ENCODE measurements at places on chromosomes 1 and 21. TPM values are rescaled to one million over a fixed set of nuclear protein-coding genes. Genes with fewer than 3 reads are reported as not detected.

Gene DDR2
- 84.2 TPM for total RNA-seq

Gene CDCA8
- total RNA-seq = 22.5 TPM

Gene GBP5
- 0.07 TPM for total RNA-seq

Gene NHLH2
- total RNA-seq = 0.07 TPM

Gene HHIPL2
- 5.8 TPM for total RNA-seq

Gene ZNF326
- 3.2 TPM for total RNA-seq

Gene LENEP
- not detected for total RNA-seq

Gene TUFT1
- 99.0 TPM for total RNA-seq

Gene LHX8
- not detected for total RNA-seq

Gene CRB1
- not detected for total RNA-seq

Gene EDARADD
- not detected for total RNA-seq

Gene CFHR2
- not detected for total RNA-seq

Gene PRKAA2
- 4.0 TPM for total RNA-seq

Gene SPOCD1
- total RNA-seq = 6.9 TPM

Gene SNAP47
- 89.0 TPM for total RNA-seq

Gene SHISA4
- total RNA-seq = 53.5 TPM

Gene PPIAL4G
- not detected for total RNA-seq

Gene RNU1-1
- 255 TPM for total RNA-seq

Gene VSIG8
- not detected for total RNA-seq

Gene MEGF6
- total RNA-seq = 22.4 TPM

All from A172 (cell line).